ENCODE measurements at places on chromosomes 3 and 15.

GRCh38 chr3:120481081-120481480, 30.3 kb upstream of the FSTL1 start:
- DNase-seq: no peak

DNA sequence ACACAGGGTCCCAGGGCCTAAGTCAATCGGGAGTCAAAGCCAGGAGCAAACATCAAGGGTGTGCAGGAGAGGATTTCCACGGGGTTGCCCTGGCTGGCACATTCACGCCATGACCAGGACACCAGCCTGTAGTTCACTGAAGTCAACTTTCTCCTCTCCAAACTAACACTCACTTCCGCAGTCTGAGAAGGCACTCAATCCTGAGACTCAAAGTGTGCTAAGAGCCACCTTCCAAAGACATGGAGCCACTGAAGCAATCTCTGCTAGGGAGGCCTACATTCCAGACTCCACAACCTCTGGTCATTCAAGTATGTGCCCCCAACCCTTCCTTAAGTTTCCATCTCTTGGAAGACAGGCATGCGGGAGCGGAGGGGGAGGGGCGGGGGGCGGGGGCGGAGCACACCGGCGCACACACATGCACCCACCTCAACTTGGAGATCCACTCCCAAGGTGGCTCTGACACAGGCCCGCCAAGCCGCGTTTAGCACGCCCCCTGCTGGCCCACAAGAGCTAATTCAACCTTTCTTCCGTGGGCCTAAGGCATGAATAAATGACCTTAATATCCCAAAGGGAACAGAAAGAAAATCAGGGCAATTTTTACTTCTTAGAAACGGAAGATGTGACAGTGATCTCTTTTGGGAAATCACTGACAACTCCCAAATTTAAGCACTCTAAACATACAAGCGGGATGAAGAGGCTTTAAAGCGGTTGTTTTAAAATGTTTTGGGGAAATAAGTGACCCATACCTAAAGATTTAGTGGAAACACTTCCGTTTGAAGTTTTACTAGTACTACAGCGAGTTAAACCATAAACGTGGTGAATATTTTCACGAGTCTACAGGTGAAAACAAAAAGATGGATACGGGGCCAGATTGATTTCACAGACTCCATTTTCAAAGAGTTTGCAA, 162.5 kb upstream of the CHRNA7 start:
- DNase-seq: peak; percentile 36

- DNase-seq: no peak
Measured at GRCh38 chr3:139118835-139119234, 74.1 kb upstream of the PRR23C start.

DNA sequence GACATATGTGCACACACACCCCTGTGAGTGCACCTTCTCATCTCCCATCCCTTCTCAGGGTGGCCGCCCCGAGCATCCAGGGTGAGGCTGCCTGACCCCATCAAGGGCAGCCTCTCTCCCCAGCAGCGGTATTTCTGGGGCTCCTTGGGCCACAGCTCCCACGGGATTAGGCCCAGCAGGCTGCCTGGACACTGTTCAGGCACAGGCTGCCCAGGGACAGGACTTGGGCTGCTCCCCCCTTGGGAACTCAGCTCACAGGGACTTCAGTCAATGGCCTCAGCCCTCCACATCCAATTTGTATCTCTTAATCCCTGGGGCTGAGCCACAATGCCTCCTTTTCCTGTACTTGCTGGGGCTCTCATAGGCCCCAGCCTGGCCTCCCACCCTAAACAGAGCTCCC, 35.0 kb downstream of the RHCG start:
- DNase-seq: no peak
